ENCODE measurements at places on chromosomes 4 and X.

DNA sequence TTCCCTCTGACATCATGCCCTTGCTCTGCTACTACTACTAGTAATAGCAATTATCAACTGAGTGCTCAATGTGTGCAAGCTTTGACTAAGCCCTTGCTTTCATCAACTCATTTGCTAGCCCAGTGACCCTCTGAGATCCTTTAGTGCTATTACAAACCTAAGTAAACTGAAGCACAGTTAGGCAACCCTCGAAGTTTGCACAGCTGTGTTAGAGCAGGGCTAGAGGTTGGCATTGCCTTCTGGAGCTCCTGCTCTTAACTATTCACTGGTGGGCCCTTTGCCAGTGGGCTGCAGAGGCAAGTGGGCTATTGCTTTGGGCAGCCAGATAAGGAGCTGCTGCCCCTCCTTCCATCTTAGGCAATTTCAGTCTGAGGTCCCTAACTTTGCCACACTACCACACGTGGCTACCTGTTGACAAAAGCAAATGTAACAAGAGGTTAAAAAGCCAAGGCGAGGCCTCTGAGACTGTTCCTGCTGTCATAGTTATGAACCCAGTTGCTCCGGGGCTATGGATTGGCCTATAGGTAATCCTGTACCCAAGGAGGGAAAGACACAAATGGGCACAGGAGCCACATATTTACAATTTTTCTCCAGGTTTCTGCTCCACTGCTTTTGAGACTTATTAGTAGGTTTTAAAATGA is 41.5 kb upstream of the ANKRD50 start:
- DNase-seq: no peak

GRCh38 chrX:50448565-50448964 is 22.1 kb downstream of the DGKK start:
- DNase-seq: no peak

DNA sequence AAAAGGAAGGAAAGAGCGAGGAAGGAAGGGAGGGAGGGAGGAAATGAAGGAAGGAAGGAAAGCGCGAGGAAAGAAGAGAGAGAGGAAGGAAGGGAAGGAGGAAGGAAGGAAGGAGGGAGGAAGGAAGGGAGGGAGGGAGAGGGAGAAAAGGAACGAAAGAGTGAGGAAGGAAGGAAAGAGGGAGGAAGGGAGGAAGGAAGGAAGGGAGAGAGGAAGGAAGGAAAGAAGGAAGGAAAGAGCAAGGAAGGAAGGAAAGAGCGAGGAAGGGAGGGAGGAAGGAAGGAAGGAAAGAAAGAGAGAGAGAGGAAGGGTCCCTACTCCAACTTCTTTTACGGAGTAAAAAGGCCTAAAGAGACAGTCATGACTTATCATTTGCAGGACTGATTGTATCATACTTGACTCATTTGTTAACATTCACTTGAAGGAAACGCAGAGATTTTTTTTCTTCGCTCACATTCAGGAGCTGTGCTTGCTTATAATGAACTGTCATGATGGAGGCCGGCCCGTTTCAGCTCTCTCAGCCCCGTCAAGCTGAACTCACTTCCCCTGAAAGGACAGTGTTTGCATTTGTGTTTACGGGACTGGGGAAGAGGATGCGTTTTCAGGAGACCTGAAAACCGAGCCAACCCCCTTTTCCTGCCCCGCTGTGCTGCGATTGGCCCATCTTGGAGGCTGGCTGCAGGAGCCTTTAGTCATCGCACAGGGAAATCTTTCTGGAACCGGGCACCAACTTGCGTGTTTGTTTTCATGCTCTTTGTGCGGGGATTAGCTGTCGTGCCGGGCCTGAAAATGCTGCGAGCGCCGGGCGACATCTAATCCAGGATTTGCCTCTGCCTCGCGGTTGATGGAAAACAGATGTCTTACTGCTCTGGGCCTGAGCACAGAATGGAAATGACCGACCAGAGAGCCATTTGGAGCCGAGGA is 17.8 kb downstream of the TRIM2 start:
- DNase-seq: no peak

GRCh38 chr4:11931266-11931820 is 502.6 kb upstream of the HS3ST1 start:
- no peak for DNase-seq

DNA sequence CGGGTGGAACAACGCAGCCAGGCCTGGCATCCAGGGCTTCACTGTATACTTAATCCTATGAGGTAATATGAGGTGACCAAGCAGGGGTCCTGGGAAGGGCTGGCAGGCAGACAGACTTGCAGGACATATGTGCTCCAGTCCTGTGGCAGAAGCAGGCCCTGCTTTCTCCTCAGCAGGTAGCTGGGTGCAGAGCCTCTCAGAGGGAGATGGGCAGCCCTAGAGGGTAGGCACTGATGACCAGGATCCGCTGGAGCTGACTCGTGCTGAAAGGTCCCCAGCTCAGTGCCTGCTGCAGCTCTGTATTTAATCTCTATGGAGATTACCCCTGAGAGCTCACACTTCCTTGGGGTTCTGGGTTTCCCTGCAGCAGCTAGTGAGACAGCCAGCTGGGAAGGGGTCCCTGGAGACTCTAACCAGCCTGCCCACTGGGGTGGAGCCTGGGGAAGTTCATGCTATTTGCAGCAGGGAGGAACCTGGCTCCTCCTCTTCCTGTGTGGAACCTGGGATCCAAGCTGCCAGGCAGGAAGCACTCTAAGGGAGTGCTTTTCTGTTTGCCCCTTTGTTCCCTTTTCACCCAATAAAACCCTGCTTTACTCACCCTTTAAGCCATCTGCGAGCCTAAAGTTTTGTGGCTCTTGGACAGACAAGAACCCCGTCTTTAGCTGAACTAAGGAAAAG is 339.2 kb downstream of the DCAF12L2 start:
- no peak for DNase-seq

DNA sequence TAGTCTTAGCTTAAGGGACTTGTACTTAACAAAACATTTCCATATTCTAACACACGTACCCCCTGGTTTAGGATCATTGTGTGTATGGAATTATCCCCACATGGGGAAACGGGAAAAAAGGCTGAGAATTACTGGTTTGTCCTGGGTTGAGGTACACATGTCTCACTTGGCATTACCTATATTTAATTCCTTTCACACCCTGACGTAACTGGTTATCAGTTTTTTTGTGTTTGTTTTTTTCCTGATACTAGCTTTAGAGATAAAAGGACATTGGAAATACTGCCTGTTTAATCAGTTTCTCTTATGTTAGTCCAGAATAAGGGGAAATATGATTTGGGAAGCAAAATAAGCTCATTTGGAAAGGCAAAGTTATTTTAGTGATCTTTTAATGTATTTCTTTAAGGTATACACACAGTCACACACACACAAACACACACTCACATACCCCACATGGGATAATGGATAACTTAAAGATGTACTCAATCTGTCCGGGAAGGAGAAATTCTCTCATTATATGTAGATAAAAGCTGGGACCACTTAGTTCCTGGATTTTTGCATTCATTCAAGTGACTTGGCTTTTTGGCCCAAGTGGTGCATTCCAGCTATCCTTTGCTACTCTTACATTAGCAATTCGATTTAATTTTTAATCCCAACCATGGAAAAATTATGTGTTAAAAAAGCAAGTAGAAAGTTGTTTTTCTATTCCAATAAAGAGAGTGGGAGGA is 13.0 kb downstream of the SEPTIN11 start:
- DNase-seq: no peak

- DNase-seq: no peak
Measured at GRCh38 chr4:126850286-126850685, 782.5 kb upstream of the INTU start.

DNA sequence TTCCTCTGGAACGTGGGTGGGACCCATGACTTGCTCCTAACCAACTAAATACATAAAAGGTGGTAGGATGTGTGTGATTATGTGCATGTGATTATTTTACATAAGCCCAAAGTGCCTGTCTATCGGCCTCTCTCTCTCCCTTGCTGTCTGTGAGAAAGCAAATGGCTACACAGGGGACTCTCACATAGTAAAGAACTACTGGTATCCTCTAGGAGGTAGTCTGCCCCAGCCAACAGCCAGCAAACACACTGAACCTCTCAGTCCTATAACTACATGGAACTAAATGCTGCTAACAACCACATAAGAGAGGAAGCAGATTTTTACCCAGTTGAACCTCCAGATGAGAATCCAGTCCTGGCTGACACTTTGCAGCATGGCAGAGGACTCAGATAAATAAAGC is 1249.4 kb downstream of the ADGRL3 start:
- DNase-seq: no peak

- no peak for DNase-seq
Measured at GRCh38 chrX:258291-259040, 22.7 kb upstream of the PLCXD1 start.

GRCh38 chr4:102322736-102323135 is 22.5 kb downstream of the SLC39A8 start:
- no peak for DNase-seq

- DNase-seq: no peak
Measured at GRCh38 chr4:83639849-83640493, 104.1 kb downstream of the GPAT3 start.

- DNase-seq: no peak
Measured at GRCh38 chr4:633406-633805, 8.0 kb downstream of the PDE6B start.

DNA sequence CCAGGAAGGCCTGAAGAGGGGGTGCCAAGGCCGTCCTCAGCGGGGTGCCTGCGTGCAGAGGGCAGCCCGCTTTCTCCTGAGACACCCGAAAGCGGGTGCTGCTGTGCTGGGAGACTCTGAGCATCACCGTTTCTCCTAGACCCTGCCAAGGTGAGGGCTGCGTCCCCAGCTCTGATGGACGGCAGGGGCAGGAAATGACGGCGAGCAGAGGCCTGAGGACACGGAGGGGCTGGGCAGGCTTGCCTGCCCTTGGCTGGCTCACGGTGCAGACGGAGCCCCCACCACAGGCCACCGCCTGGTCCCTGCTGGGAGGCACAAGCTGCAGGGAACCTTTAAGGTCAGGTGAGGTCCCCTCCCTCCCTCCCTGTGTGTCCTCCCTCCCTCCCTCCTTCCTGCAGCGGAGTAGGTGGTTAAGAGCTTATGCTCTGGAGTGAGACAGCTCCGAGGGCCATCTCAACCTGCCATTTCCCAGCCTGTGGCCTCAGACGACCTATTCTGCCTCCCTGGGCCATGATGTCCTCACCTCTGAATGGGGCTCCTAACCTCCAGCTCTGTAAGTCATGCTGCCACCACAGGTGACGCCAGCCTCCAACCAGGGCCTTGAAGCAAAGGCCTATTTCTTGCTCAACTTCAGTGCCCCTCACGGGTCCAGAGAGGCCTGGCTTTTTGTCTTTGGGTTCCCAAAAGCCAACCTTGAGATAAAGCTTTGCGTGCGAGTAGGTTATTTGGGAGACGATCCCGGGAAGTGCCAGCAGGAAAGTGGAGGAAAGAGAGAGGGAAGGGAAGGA is 54.2 kb upstream of the GRPEL1 start:
- DNase-seq: no peak

DNA sequence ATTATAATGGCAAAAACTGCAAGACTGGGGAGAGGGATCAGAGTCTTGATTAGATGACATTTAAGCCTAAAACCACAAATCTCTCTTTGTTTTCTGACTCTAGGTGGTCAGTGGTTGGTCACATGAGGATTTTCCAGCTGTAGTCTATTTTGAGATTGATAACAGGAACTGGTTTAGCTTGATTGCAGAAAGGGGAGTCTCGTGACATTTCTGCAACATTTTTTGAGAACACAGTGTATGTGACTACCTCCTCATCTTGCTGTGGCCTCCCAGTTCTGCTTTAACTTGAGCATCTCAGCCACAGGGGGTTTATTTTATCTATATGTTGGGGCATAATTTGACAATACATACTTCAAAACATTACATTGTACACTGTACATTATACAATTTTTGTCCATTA is 726.4 kb upstream of the MAGEB2 start:
- DNase-seq: no peak

GRCh38 chr4:10063544-10064300 is 42.4 kb upstream of the SLC2A9 start:
- DNase-seq: no peak

DNA sequence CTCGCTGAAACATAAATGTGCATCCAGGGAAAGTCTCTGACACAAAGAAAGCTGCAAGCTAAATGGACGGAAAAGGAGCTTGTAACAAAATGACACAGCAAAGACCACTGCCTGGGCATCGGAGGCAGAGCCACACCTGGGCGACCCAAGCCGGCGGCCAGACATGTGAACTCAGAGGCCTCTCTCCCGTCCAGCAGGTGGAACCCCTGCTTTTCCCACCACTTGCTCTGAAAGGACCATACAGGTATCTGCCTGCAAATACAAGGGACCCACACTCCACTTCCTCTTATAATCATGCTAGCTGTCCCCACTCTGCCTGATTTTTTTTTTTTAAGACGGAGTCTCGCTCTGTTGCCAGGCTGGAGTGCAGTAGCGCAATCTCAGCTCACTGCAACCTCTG is 12.0 kb downstream of the CPLX1 start:
- no peak for DNase-seq

DNA sequence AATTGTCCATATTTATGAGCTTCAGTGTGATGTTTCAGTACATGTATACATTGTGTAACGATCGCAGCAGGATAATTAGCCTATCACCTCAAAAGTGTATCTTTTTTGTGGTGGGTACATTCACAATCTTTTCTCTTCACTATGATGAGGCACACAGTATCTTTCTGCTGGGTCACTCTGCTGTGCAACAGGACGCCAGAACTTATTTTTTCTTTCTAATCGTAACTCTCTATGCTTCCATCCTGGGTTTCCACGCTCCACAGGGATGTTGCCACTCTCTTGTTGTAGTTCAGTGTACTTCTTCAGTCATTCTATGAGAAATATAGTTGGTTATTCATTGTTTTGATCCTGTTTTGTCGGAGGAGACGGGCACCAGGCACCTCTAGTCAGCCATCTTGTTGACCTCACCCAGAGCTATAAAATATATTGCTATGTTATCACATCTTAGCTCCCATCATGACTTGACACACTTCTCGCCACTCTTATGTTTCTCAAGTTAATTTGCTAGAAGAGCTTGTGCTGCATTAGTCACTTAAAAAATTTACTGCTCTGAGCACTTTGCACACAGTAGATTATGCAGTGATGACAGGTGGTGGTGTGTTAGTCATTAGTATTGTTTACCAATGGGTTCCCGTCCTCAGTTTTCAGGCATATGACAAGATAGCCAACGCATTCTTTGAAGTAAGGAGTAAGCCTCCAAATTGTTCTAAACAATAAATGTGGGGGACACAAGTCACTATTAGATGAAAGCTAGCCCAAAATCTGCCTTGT is 1002.7 kb upstream of the PCDH7 start:
- no peak for DNase-seq

DNA sequence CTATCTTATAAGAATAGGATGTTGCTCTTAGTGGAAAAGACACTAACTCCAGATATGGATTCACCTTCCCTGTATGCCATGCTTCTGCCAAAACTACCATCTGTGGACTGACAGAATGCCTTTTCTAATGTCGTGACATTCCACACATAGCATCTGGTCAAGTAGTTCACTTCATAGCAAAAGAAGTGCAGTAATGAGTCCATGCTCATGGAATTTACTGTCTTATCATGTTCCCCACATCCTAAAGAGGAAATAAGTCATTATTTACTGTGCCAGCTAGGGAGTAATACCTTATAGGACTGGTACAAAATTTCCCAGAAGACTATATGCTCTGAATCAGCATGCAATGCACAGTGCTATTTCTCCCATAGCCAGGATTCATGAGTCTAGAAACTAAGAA is 562.4 kb downstream of the TLL1 start:
- no peak for DNase-seq

- DNase-seq: no peak
Measured at GRCh38 chr4:21476757-21477156, 471.8 kb downstream of the KCNIP4 start.
